ENCODE measurements at places on chromosomes 12 and 14.
A peak's percentile ranks its signal among the peaks of the same experiment; 100 is the strongest.

- DNase-seq, result no peak
Observed at GRCh38 chr12:112887550-112887949, 19.2 kb upstream of the OAS1 start.

- DNase-seq, result peak; percentile 73
Observed at GRCh38 chr12:29131539-29131938, 17.5 kb upstream of the FAR2 start.

GRCh38 chr12:20368114-20368650 is at the start of gene PDE3A:
Gene PDE3A (plus strand): TSS chr12:20368537. CDS start chr12:20369285, 748 bp downstream.
- DNase-seq, result peak; percentile 81

DNA sequence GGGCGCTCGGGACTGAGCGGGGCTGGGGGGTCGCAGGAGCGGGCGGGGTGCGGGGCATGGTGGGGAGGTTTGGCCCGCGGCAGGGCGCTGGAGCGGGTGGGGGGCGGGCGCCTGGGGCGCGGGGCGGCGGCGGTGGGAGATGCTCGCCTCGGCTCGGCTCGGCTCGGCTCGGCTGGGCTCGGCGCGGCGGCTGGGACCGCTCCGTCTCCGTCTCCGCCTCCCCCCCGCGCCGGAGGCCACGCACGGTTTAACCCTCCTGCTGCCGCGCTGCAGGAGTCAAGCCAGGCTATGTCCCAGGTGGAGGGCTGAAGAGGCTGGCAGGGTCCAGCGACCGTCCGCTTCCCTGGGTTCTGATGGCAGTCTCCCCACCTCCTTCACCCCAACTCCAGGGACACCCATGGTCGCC is at the start of gene PIANP:
Gene PIANP (minus strand): TSS at position 170 of the 406 bp plus-strand sequence. CDS start 2,754 bp downstream, outside the sequence.
- peak; percentile 52 for DNase-seq

GRCh38 chr12:49121047-49121696 is 10.0 kb downstream of the TUBA1B start:
- peak; percentile 55 for DNase-seq
